ENCODE measurements at places on chromosomes 4 and X.

DNA sequence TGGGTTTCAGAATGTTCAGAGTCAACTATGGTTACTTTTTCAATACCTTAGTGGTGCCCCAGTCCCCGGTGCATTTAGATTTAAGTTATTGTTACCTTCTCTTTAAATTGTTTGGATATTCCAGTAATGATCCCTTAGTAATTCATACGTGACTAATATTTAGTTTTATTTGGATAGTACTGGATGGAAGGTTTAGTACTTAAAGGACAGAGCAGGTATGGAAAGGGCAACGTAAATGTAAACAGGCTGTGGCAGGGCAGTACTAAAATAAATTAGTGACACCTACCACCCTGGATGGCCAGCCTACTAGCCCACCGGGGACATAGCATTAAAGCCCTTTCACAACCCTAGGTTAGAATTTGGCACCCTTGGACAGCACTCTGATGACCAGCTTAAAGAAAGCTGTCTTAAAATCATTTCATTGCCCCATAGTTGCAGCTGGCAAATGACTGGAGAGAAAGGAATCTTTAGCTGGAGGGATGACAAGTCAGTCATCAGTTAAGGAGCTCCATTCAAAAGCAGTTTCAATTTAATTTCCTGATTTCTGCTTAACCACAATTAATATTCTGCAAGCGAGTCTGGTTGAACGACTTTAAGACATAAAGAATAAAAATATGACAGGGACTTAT lies 16.4 kb downstream of the PLP1 start:
- DNase-seq: no peak

- no peak for DNase-seq
Measured at GRCh38 chr4:6153874-6154273, 46.5 kb downstream of the JAKMIP1 start.

DNA sequence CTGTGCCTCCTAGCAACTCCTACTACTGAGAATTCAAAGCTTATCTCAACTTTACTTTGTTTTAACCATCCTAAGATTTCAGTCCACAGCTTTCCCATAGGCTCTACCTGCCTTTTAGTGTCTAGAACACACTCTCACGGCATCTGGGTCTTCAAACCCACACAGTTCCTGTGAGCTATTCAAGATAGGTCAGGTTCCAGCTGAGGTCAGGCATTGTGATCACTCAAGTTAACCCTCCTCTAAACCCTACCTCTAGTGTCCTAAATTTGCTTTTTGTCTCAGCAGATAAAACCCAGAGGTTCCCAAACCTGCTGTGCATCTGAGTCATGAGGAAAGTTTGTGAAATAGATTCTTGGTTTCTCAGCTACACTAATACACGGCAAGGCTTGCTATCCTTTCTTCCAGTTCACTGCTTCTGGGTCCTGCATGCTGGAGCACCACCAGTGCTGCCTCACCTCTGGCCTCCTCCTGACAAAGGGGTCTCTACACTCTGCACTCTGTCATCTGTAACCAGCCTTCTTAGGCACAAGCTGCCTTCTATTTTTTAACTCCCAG lies 324.6 kb upstream of the MAGEB2 start:
- DNase-seq: no peak

DNA sequence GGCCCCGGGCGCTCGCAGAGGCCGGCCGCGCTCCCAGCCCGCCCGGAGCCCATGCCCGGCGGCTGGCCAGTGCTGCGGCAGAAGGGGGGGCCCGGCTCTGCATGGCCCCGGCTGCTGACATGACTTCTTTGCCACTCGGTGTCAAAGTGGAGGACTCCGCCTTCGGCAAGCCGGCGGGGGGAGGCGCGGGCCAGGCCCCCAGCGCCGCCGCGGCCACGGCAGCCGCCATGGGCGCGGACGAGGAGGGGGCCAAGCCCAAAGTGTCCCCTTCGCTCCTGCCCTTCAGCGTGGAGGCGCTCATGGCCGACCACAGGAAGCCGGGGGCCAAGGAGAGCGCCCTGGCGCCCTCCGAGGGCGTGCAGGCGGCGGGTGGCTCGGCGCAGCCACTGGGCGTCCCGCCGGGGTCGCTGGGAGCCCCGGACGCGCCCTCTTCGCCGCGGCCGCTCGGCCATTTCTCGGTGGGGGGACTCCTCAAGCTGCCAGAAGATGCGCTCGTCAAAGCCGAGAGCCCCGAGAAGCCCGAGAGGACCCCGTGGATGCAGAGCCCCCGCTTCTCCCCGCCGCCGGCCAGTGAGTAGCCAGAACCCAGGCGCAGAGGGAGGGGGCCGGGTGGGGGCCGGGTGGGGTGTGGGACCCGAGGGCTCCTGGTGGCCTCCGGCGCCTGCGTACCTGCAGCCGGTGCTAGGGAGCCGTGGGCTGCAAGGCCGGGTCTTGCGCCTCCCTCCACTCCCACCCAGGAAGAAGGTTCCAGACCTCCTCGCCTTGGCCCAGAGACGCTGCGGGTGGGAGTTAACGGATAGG lies 534 bp downstream of the MSX1 start:
- no peak for DNase-seq

DNA sequence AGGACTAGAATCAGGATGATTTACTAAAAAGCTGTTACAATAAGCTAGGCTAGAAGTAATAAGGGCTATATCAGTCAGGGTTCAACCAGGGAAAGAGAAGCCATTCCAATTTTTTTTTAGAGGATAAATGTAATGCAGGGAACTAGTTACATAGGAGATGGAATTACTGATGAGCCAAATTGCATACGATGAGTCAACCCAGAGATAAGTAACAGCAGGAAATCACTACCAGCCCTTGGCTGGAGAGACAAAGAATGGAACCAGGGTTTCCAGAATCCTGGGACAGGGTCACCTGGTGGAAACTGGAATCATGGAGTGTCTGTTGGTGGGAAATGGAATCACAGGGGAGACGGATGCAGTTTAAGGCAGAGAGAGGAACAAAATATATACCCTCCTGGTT lies 13.1 kb upstream of the MAGEA4 start:
- no peak for DNase-seq

DNA sequence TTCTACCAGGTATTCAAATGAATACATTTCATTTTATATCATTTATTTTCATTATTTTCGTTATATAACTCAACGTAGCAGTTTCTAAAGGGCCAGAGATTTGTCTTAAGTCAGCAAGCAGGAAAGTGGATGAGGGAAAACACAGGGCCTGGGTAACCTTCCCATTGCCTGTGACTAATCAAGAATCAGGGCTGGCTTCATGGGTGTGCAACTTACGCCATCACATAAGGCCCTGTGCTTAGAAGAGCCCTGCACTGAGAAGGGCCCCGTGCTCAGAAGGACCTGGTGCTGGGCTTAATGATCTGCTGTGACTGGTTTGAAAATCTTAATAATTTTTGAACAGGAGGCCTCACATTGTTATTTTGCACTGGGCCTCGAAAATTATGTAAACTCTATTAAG lies 65.4 kb upstream of the FAM9C start:
- DNase-seq: no peak

- DNase-seq: no peak
Measured at GRCh38 chr4:161132715-161133425, 1030.9 kb downstream of the FSTL5 start.

GRCh38 chr4:118221227-118221800 lies 131.5 kb downstream of the PRSS12 start:
- no peak for DNase-seq

- DNase-seq: no peak
Measured at GRCh38 chr4:20778896-20779295, 78.6 kb downstream of the PACRGL start.

GRCh38 chr4:76160355-76160754 lies 12.2 kb upstream of the NUP54 start:
- no peak for DNase-seq

GRCh38 chrX:96713303-96713702 lies 28.7 kb downstream of the DIAPH2 start:
- no peak for DNase-seq

DNA sequence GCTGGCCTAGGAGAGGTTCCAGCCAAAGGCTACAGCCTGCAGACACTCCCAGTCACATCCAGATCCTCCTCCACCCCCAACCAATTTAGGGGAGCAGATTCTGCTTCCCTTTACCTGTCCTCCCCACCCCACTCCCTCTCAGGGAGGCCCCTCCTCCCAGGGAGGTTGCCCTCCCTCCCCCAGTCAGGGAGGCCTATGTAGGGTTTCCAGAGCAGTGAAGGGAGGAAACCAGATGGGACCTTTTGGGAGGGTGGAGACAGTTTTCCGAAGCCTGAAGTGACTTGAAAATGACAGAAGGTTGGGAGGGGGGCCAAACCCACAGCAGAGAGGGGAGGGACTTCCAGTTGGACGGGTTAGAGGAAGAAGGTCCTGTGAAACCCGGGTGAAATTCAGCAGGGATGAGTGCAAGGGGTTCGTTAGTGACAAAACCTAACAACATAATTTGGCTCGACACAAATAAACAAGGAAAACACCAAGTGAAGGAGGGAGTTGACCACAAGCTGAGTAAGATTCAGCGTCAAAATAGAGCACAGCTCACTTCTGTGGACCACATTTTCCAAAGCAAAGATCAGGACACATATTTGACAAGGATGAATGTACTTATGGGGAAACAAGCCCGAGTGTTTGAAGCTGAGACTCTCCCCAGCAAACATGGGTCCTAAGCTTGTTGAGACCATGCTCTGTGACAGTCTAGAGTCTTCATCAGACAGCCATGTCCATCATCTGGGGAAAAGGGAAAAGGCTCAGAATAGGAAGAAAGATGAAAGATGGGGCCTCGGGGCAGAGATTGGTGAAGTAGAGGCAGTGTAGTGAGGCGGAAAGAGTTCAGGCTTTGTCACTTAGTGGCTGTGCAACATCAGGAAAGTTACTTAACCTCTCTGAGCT lies 46.4 kb downstream of the PRPS1 start:
- DNase-seq: peak; percentile 26

GRCh38 chr4:184959786-184960185 lies 58.5 kb upstream of the HELT start:
- DNase-seq: no peak

- DNase-seq: no peak
Measured at GRCh38 chr4:89739311-89739988, 97.5 kb downstream of the SNCA start.

- no peak for DNase-seq
Measured at GRCh38 chr4:168575473-168575872, 78.6 kb downstream of the PALLD start.

DNA sequence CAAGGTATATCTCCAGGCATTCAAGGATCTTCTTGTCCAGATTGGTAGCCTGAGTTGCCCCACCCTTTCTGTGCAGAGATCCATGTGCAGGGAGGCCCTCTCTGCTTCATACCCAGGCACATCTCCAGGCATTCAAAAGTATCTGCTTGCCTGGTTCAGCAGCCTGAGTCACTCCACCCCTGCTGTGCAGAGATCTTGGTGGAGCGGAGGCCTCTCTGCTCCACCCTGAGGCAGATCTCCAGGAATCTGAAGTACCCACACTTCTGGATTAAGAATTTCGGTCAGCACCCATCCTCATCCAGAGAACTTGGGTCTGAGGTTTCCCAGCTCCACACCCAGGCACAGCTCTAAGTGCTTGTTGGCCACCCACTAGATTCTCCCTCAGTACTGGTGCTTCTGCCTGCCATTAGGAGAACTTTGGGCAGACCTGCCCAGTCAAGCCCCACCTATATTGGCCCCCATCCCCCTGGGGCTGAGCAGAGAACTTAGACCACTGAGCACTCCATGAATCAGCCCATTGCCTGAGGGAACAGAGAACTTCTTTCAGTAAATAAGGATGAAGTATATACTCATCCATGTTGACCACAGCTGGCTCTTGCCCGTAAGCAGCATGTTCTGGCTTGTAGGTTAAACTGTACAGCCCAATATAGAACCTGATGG lies 199.5 kb upstream of the ZCCHC13 start:
- no peak for DNase-seq

- no peak for DNase-seq
Measured at GRCh38 chr4:73916172-73916925, 47.2 kb downstream of the CXCL1 start.

GRCh38 chr4:78168029-78168428 lies 110.9 kb downstream of the FRAS1 start:
- no peak for DNase-seq

- DNase-seq: peak; percentile 82
Measured at GRCh38 chr4:123398853-123399626, 2.4 kb downstream of the SPRY1 start.

Measured in stimulated activated naive B cell treated with anti-CD40 and anti-IgM and Interleukin-4, amounts not matched to agents 10 μg/mL and 1 μg/mL and 100 μg/mL, for 72 hours (primary cell).